T-helper 17 cell (primary cell): ENCODE measurements at places on chromosomes 12 and 14.

- no peaks in the 10 kb centered on the region for H3K27me3 ChIP-seq
- H3K27ac ChIP-seq = no peak overlapping the region
- no peaks in the 10 kb centered on the region for H3K36me3 ChIP-seq
- no peak for DNase-seq
- H3K4me1 ChIP-seq = no peaks in the 10 kb centered on the region
Measured at GRCh38 chr14:41349289-41349910, 257.3 kb upstream of the LRFN5 start.

- DNase-seq = no peak
- no peak overlapping the region for H3K4me3 ChIP-seq
- H3K4me1 ChIP-seq = peaks cover 14% of the 10 kb centered on the region
- H3K27me3 ChIP-seq = no peaks in the 10 kb centered on the region
Measured at GRCh38 chr12:54229624-54230212, 40.9 kb upstream of the SMUG1 start.

GRCh38 chr14:75231320-75231719, 47.3 kb upstream of the FOS start:
- peak overlapping the region; percentile 89 for H3K27ac ChIP-seq
- peaks cover 39% of the 10 kb centered on the region for H3K4me1 ChIP-seq
- DNase-seq = no peak
- H3K27me3 ChIP-seq = no peaks in the 10 kb centered on the region
- no peak overlapping the region for H3K4me3 ChIP-seq

GRCh38 chr12:112230136-112230535, 104.8 kb downstream of the TRAFD1 start:
- no peaks in the 10 kb centered on the region for H3K27me3 ChIP-seq
- H3K27ac ChIP-seq = no peak overlapping the region
- H3K36me3 ChIP-seq = peaks cover 4% of the 10 kb centered on the region
- no peak for DNase-seq
- no peaks in the 10 kb centered on the region for H3K4me1 ChIP-seq

DNA sequence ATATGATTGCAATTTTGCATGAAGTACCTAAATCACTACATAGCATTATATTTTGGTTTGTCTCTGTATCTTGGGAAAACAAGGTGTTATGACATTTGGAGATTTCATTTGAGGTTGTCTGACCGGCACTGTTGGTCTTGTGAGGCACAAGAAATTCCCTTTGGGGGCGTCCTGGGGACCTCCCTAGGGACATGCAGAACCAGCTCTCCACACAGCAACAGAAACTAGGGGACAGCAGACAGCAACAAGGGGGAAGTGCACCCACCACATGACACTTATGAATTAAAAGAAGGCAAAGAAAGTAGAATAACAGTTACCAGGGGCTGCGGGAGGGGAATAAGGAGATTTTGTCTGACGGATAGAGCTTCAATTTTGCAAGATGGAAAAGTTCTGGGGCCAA, 14.4 kb downstream of the DDX54 start:
- peak overlapping the region; percentile 73 for H3K27ac ChIP-seq
- H3K4me3 ChIP-seq = no peak overlapping the region
- peaks cover 9% of the 10 kb centered on the region for H3K36me3 ChIP-seq

GRCh38 chr14:20179880-20180279, 10.8 kb upstream of the OR11G2 start:
- H3K4me1 ChIP-seq = peaks cover 2% of the 10 kb centered on the region
- no peak for DNase-seq
- H3K27ac ChIP-seq = no peak overlapping the region
- H3K27me3 ChIP-seq = peaks cover 30% of the 10 kb centered on the region

DNA sequence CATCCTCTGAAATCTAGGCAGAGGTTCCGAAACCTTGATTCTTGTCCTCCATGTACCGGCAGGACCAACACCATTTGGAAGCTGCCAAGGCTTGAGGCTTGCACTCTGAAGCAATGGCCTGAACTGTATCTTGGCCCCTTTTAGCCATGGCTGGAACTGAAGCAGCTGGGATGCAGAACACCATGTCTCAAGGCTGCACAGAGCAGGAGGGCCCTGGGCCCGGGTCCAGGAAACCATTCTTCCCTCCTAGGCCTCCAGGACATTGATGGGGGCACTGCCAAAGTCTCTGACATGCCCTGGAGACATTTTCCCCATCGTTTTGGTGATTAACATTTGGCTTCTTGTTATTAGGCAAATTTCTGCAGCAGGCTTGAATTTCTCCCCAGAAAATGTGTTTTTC, 198.7 kb downstream of the EFCAB11 start:
- no peaks in the 10 kb centered on the region for H3K36me3 ChIP-seq
- no peak overlapping the region for H3K27ac ChIP-seq
- H3K27me3 ChIP-seq = no peaks in the 10 kb centered on the region
- no peak overlapping the region for H3K4me3 ChIP-seq
- peaks cover 9% of the 10 kb centered on the region for H3K4me1 ChIP-seq
